CD4-positive, alpha-beta T cell treated with Interleukin-10 for 1 hour (primary cell): ENCODE measurements at places on chromosomes 13 and 19.

DNA sequence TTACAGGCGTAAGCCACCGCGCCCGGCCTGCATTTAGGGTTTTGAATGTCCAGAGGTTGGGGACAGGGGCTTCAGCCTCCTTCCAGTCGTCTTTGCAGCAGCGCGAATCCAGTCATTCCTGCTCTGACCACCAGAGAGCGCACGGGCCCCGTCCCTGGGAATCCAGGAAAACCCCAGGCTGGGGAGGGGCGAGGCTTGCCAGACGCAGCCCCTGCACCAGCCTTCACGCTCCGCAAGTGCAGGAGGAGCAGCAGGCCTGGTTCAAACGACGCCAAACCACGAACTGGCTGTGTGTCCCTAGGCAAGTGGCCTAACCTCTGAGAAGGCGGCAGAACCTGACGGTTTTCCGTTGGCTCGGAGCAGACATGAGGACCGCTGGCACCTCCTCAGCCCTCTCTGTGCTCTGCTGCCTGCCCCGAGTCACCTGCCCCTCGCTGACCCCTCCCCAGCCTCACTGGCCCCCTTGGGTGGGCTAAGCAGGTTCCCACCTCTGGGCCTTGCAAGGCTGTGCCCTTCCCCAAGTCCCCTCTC, 2.0 kb upstream of the RNF126 start:
- peak; percentile 88 for DNase-seq

GRCh38 chr13:32838945-32839344, 177.3 kb upstream of the KL start:
- DNase-seq = peak; percentile 4

DNA sequence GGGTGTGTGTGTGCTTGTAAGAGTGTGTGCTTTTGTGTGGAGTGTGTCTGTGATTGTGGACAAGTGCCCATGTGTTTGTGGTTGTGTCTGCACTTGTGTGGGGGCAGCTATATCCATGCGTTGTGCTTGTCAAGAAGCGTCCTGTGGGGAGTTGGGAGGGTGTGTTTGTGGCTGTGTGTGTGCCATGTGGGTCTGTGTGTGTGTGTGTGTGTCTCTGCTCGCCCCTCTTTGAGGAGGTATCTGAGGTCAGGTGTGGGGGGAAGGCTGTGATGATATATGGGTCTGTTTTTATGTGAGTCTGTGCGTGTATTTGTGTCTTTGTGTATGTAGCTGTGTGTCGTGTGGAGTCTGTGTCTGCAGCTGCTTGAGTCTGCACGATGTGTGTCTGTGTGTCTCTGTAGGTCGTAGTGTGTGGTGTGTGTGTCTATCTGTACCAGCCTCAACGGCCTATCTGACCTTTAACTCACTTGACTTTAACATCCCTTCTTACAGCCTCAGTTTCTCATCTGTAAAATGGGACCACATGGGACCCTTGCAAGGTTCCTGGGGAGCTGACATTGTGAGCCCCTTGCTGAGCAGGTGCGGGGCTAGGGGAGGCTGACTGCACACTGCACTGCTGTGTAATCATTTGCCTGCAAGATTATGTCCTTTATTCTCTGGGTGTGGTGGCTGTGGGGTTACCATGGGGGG, 4.0 kb upstream of the NFIC start:
- no peak for DNase-seq

DNA sequence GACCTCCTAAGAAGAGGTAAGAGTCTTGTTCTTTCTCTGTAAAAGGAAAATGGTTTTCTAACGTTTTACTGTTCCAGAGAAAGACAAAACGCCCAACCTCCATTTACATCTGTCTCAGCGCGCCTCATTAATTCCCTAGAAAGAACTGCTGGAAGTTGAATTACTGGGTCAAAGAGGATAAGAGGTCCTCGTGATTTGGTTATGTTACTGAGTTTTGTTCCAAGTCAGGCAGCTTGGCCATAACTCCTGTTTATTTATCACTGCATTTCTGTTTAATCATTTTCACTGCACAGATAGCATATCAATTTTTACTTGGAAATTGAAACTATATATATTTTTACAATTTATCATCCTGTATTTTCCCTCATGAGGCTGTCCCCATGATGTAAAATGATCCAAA, 112.9 kb upstream of the PEG3 start:
- no peak for DNase-seq

- peak; percentile 79 for DNase-seq
Measured at GRCh38 chr19:49331616-49332055, 3.6 kb upstream of the CD37 start.

- no peak for DNase-seq
Measured at GRCh38 chr13:29465741-29466293, 129.7 kb downstream of the SLC7A1 start.

GRCh38 chr13:68272652-68273051, 1042.5 kb upstream of the PCDH9 start:
- DNase-seq = no peak
